H54 (cell line): ENCODE measurements at places on chromosomes 1 and 21.

DNA sequence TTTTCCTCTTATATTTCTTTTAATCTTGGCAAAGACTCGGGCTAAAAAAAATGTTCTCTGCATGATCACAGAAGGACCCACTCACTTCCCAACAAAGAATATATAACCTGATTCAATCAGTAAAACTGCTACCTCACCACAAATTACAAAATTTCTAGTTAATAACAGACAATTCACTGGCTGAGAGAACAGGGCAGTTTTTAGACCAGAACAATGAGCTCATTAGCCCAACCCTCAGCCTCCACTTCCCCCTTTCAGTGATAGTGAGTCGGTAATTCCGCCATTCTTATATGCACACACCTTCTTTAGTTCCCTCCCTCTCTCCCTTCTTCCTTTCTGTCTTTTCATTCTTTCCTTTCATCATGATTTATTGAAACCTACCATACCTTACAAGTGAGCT lies 8.9 kb downstream of the SIPA1L2 start:
- DNase-seq = no peak

- peak; percentile 7 for DNase-seq
These were observed 493.8 kb upstream of the CHRM3 start for GRCh38 chr1:238892612-238893011.

GRCh38 chr1:119784191-119784781 lies 15.6 kb upstream of the HMGCS2 start:
- no peak for DNase-seq

DNA sequence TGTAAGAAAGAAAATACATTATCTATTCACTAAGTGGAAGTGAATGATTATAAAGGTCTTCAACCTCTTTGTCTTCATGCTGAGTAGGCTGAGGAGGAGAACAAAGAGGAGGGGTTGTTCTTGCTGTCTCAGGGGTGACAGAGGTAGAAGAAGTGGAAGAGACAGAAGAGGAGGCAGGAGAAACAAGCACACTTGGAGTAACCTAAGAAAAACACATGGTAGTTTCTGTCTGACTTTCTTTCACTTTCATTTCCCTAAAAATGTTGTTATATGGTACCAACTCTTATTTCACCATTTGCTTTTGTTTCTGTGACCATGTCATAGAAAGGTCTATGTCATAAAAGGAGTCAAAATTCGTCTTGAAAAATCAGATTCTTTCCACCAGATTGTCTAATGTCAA lies 696.6 kb upstream of the BRINP3 start:
- DNase-seq = no peak

GRCh38 chr1:184929711-184930202 lies 44.6 kb downstream of the NIBAN1 start:
- no peak for DNase-seq

GRCh38 chr1:76170084-76170483 lies 95.5 kb downstream of the ST6GALNAC3 start:
- no peak for DNase-seq

DNA sequence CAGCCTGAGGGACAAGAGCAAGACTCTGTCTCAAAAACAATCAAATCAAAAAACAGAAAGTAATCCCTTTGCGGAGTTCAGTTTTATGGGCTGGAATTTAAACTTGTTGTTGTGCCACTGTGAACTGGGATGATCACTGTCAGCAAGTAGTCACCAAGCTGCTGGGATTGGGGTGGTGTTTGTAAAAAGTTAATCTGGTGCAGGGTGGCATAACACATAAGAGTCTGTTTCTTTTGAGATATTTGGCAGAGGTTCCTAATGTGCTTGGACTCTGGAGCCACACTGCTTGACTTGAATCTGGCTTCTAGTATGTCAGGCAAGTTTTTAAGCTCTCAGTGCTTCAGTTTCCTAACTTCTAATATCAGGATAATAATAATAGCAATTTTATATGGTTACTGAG lies 6.6 kb downstream of the CLIC4 start:
- no peak for DNase-seq

DNA sequence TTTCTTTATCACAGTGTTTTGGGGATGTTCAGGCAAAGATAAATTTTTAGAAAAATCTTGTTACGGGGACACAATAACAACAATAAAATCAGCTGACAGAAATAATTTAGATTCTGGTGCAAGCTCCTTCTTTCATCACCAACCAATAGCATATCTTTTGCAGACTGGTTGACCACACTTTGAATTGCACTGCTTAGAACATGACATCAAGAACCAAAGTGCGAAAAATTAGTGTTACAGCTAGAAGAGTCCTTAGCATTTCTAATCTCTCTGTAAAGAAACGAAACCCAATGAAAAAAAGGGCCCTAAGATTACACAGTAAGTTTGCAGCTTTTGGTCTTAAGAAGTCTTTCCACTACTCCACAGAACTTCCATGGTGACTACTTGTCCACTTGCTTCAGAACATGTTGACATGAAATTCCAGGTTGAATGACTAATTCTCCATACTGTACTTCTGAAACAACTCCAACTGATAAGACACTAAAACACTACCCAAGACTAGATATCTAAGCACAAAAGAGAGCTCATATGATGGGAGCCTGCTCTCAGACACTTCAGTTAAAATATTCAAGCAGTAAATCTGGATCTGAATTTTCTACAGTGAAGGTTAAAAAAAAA lies 31.3 kb downstream of the XKR8 start:
- no peak for DNase-seq

GRCh38 chr1:110765640-110766335 lies 91.0 kb upstream of the KCNA3 start:
- DNase-seq = peak; percentile 20

DNA sequence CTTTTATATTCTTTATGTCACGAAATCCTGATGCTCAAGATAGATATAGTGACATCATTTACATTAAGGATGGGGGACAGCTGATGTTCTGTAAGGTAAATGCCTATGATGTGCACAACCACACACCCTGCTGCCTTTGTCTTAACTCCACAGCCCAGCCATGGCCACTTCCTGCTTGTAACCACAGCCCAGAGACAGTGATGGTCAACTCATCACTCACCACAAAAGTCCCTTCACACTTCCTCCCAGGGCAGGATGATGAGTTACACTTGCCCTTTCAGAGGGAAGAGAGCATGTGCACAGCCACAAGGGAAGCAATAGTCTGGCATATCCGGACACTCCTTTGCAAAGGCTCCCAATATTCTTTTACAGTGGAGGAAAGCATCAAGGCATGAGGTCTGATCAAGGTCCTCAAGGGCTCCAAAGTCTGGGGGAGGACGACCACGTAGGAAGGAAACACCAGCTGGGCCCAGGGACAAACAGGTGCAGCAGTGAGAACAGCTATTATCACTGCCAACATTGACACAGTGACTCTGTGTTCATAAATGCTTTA lies 53.8 kb downstream of the PLPP3 start:
- DNase-seq = no peak

DNA sequence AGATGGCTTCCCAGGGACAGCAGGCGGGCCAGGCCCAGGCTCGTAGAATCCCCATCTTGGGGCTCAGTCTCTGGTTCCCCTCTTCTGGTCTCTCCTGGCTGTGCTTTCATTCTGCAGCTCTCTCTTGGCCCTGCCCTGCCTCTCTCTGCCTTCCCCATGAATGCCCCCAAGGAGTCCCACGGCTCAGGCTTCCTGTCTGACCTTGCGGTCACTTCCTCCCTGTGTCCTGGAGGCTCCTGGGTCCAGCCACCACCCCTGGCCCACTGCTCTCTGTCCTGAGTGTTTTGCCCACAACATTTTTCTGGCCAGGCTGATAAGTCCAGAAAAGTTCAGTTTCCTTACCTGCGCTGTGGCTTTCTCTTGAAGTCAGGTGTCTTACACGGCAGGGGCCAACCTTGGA lies 29.1 kb downstream of the PIGP start:
- no peak for DNase-seq

- no peak for DNase-seq
These were observed 688.8 kb downstream of the PLA2G4A start for GRCh38 chr1:187517546-187517945.

GRCh38 chr1:115757326-115757725 lies 11.2 kb downstream of the CASQ2 start:
- no peak for DNase-seq

- DNase-seq = no peak
These were observed 156.2 kb downstream of the DENND1B start for GRCh38 chr1:197619008-197619640.

- DNase-seq = no peak
These were observed 4.0 kb downstream of the RNF207 start for GRCh38 chr1:6209661-6210580.

- DNase-seq = no peak
These were observed 63.5 kb upstream of the DMRTB1 start for GRCh38 chr1:53395671-53396215.

- no peak for DNase-seq
These were observed 1.2 kb upstream of the SEMA6C start for GRCh38 chr1:151147665-151148064.

GRCh38 chr21:42850866-42851391 lies 28.4 kb downstream of the WDR4 start:
- peak; percentile 67 for DNase-seq

DNA sequence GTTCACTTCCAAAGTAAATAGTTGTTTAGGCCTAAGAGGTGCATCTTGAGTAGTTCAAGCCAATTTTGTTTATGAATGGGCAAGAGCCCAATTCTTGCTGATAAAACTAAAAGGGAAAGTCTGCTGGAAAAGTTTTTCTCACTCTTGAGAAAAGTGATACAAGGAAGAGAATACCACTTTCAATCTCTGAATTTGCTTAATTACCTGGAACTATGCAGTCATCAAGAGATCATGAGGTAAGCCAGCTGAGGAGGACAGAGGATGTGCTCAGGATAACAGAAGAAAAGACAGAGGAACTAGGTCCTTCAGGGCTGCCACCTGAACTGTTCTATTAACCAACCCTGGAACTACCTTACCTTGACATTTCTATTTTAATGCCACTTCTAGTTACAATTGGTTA lies 42.2 kb downstream of the ILDR2 start:
- DNase-seq = no peak

DNA sequence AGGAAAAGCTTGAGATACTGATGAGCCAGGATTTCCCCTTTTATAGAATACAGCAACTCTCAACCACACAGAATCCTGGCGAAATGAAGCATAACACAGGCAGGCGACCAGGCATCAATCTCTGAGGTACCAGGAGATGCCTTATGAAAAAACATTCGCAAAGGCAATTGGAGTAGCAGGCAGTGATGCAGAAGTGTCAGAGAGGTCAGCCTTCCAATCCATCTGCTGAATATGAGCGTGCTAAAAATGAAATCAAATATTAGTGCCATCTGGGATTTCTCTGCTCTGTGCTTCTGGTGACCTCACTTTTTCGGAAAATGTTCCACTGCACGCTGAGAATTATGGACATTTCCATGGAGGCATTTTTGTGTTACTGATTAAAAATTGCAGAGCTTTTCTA lies 258.8 kb downstream of the VAV3 start:
- DNase-seq = no peak

- no peak for DNase-seq
These were observed 1.6 kb upstream of the C1orf35 start for GRCh38 chr1:228104526-228105269.

- DNase-seq = no peak
These were observed 5.4 kb upstream of the ZNF281 start for GRCh38 chr1:200415227-200415626.

DNA sequence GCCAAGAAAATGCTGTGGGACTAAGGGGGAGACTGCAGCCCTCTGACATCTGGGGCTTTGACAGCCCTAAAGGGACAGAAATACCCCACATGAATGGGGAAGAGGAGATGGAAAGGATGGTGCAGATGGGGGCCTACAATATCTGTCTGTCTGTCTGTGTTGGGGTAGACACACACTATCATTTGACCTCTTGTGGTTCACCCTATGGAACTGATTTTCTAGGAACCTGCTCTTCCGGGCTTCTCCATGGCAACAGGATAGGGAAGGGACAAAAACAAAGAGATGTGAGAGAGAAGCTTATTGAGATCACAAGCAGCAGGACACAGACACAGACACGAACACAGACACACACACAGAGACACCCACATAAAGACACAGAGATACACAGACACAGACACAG lies 17.1 kb downstream of the KIF21B start:
- no peak for DNase-seq

- DNase-seq = no peak
These were observed 67.1 kb downstream of the UBE2T start for GRCh38 chr1:202274611-202275010.

DNA sequence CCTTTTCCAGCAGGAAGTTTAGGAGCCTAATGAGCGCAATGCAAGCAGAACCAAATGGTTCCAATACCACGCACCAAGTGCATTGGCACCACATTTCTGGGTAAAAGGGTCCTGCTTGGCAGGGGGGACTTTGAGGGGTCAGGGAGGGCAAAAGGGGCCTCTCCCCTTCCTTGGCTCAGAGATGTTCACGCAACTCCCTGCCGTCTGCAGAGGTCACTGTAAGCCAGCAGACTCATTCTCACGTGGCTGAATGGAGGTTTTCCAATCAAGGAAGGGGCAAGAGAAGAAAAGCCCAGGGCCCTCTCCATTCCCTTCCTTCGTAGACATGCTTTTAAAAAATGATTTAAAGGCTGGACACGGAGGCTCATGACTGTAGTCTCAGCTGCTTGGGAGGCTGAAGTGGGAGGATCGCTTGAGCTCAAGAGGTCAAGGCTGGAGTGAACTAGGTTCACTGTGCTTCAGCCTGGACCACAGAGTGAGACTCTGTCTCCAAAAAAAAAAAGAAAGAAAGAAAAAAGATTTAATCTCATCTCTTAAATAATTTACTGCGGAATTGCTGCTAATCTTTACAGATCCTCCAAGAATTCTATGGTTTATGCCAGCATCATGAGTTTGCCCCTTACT lies 80.3 kb downstream of the RUNX3 start:
- DNase-seq = no peak

DNA sequence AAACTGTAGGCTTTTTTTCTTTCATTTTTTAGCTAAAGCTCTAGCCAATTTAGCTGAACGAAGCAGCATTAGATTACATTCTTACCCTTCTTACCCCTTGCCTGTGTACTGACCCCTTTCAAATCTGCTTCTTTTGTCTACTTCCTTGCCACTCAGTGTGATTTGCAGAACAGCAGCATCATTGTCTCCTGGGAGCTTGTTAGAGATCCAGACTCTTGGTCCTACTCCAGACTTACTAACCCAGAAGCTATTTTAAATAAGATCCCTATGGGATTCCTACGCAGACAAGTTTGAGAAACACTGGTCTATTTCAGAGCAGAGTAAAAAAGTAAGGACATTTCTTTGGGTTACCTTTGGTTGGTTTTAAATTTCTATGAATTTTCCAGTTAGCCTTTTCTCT lies 13.8 kb downstream of the LRRC39 start:
- DNase-seq = no peak

DNA sequence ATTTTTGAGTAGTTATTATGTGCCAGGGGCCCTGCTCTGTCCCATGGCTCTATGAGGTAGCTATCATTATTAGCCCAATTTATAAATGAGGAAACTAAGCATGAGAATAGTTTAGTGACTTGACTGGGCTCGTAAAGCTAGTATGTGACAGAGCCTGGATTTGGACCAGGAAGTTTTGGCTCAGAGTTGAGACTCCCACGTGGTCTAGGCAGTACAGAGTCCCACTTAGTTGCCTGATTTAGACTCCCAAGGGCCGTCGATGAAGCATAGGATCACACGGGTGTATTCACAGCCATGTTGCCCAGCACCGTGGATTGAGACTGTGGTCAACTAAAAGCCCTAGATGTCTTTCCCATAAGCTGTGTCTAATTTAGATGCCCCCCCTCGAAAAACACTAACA lies 81.7 kb downstream of the DDX20 start:
- DNase-seq = no peak
